Hematopoietic multipotent progenitor cell treated with erythropoietin and hydrocortisone succinate and interleukin-3 and kit ligand, for 4 days (in vitro differentiated cells): ENCODE measurements at places on chromosomes 2 and 18.

DNA sequence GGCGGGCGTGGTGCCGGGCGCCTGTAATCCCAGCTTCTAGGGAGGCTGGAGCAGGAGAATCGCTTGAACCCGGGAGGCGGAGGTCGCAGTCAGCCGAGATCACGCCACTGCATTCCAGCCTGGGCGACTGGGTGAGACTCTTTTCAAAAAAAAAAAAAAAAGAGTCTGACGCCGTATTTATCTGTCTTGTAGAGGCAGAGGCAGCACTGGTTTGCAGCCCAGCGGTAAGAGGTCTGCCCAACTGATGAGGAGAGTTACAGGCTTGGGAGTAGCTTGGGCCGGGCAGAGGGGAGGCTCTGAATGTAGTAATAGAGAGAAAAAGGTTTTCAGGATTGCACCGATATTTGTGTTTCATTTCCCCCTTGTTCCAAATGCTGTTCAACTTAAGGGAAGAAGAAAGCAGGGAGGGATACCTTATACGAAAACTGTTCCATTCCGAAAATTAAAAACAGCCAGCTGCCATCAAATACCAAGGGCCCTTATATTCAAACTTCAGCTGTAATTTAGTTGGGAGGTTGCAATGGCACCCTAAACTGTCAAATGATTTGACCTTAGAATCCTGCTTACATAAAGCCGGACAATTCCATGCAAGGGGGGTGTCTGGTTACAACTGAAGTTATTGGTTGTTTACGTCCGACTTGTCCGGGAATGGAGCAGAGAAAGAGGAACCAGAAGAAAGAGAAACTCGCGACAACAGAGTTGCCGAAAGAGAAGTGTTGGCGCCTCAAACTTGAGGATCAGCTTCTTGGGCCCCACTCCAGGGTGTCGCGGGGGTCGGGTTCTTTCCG, 9.2 kb upstream of the SP9 start:
- peak; percentile 55 for DNase-seq

DNA sequence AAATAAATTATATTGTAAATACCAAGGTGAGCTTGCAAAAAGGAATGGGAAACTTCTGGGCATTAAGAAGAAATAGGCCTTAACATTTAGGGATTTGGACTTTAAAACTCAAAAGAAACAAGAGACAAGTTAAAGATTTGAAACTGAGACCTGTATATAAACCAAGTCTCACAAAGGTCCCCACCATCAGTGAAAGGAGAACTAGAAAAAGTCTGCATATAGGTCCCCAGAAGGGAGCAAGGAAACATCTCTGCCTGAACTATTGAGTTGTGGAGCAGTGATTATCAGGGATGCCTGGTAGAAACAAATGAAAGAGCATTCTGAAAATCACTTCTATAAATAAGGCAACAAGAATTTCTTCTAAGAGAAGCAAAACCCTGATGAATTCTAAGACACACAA, 30.5 kb upstream of the ITGAV start:
- DNase-seq: no peak

DNA sequence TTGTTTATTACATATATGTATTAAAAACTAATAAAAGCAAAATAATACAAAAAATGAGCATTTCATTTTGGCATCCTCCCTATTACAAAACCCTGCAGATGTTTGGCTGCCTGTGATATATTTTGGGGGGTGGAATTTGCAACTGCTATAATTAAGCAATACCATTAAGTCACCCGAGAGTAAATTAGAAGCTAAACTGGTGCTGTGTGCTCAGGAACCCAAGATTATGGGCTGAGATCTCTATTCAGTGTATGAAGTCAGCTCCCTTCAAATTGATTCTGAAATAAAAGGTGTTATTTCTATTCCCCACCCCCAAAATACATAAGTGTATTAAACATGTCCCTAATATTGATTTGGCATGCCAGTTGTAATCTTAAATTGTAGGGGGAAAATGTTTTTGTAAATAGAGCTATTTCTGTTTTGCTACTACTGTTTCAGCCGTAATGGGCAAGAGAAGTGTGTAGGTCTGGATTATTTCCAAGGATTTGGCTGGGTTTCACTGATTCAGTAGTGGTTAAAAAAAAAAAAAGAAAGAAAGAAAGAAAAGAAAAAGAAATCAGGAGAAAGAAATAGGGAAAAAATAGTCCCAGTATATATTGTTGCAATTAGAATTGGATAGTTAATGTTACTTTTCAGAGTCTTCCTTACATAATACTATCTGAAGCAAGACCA, 110.9 kb downstream of the SS18 start:
- no peak for DNase-seq

DNA sequence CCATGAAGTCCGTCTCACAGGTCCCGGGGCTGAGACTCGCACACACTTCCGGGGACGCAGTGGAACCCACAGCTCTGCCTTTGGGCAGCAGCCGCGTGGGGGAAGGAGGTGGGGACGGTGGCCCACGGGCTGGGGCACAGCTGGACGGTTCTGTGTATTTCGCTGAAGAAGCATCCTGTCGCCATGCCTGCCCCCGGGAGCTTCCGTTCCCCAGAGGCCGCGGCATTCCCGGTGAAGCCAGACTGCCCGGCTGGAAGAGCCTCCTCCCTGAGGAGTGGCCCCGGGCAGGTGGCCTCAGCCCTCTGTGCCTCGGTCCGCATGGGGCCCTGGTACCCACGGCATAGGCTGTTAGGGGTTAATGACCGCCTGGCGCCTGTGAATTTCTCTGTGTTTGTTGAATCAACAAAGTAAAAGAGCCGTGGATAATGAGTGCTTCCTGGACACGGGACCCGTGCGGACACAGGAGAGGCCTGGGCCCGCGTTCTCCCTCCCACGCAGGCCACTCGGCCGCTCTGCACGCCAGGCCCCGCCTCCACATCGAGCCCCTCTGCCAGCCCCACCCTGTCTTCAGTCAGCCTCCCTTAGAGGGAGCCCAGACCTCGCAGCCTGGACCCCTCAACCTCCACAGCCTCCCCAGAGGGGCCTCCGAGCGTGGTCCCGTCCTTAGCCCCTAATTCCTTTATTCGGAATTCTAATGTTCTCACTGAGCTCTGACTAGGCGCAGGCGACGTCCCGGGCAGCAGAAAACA, 51.0 kb downstream of the KCNG2 start:
- DNase-seq: no peak

DNA sequence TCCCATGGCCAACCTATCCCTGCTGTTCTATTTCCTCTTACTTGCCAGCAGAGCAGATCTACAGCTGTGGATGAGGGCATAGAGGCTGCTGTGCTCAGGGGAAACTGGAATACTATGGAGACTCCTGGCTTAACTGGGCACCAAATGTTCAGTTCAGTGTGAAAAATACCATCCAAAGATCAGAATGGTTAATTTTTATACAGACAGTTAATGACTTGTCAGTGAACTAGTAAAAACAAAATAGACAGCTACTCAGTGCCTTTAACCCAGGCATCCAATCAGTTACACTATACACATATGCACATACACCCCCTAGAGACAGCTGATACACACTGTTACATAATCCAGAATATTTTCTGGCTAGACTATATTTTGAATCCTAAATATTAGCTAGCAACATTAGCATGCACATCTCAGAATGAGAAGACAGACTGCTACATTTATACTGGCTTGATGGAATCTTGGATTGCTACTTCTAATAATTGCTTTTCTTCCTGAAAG, 59.1 kb upstream of the WIPF1 start:
- DNase-seq: peak; percentile 22
